A549 (cell line): ENCODE measurements at places on chromosomes 6 and 20.

DNA sequence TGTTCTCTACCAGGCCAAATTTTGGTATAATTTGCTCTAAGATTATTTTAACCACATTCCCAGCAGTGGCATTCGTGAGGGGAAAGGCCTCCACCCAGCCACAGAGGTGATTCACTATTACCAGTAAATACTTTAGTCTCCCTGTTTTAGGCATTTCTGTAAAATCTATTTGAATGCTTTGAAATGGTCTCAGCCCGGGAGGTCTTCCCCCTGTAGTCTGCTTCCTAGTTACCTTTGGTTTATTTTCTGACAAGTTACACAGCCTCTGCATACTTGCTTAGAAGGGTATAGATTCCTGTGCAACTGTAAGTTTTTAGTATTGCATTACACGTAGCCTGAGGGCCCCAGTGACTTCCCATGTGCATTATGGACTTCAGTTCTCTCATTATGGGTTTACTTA lies 248.7 kb downstream of the C6orf118 start:
- DNase-seq = no peak

- DNase-seq = no peak
Measured at GRCh38 chr6:44034391-44034861, 92.8 kb downstream of the MRPL14 start.

DNA sequence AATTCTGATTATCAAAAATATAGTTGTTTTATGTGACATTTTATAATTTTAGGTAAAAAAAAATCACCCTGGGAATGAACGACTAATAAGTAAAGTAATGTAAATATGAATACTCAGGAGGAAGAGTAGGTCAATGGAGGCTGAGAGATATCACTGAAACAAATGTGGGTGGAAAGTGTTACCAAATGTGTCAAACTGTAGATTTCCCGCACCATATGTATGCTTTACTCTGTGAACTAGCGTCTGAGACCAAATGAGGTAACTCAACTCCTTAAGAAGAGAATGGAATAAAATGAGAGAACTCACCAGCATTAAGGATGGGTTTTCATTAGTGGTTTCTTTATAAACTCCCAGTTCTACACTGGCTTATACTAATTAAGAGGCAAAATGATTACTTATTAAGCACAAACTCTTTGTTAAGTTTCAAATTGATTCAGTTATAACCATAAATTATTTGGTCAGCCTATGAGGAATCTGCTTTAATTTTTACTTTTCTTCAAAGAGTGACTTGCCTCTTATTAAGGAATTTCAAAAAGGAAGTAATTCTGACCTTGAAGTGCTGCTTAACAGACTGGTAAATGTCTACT lies 784.7 kb upstream of the GJE1 start:
- DNase-seq = no peak

DNA sequence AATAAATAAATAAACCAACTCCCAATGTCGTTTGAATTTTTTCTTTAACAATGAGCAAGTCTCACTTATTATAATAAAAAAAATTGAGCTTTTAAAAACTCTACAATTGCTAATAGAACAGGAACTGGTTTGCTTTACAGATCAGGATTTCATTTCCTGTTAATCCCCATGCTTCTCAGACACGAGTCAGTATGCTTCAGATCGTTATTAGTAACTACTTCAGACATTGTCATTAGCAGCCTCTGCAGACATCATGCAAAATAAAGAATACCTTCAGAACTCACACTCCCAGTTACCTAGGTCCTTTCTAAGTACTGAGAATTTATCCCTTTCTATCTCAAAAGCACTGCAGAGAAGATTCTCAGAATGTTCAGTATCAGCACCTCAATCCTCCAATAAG lies 10.0 kb upstream of the FAM210B start:
- DNase-seq = no peak

GRCh38 chr20:8304124-8304816 lies 172.2 kb downstream of the PLCB1 start:
- DNase-seq = no peak

GRCh38 chr20:53910351-53911002 lies 159.9 kb downstream of the BCAS1 start:
- DNase-seq = no peak

- DNase-seq = no peak
Measured at GRCh38 chr6:156747715-156748114, 29.5 kb upstream of the ARID1B start.

DNA sequence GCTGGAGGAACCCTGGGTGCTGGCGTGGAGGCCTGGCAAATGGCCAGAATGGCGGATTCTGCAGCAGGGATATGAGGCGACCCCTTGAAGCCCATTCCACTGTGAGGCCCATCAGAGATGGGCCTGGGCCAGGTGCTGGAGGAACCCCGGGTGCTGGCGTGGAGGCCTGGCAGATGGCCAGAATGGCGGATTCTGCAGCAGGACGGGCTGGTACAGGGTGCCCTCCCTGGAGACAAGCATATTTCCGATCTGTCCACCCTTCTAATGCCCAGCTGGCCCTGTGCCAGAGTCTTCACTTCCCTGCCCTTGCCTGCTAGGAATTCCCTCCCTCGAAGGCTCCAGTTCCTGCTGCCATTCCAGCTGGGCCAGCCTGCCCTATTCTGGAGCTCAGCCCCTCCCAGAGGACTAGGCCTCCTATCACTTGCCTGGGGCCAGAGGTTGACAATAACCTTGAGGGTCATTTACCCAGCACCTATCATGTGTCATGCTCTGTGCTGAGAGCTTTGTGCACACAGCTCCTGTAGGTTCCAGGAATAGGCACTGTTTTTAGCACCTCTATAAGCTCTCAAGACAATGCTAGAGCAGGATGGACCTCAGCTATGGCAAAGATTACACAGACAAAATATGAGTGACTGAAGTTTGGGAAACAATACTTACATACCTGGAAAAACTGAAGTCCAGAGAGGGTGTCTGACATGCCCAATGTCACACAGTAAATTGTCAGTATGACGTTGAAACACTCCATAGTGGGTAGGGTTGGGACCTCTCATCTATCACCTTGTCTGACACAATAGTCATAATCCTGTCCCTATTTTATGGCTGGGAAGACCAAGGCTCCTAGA lies 21.4 kb downstream of the SUN5 start:
- no peak for DNase-seq

- DNase-seq = no peak
Measured at GRCh38 chr20:52800734-52801627, 171.2 kb upstream of the TSHZ2 start.
